ENCODE measurements at places on chromosomes 12 and 14. TPM values are rescaled to one million over a fixed set of nuclear protein-coding genes. Genes with fewer than 3 reads are reported as not detected.
A peak's percentile ranks its signal among the peaks of the same experiment; 100 is the strongest.

SHMT2 gene
- 22.2 TPM for total RNA-seq

- H3K4me1 ChIP-seq = no peaks in the 10 kb centered on the region
- no peak for DNase-seq
- H3K4me3 ChIP-seq = no peak overlapping the region
Observed at GRCh38 chr14:105466531-105467248, 7.9 kb upstream of the CRIP2 start.

RNASE12 gene
- not detected for total RNA-seq

DNA sequence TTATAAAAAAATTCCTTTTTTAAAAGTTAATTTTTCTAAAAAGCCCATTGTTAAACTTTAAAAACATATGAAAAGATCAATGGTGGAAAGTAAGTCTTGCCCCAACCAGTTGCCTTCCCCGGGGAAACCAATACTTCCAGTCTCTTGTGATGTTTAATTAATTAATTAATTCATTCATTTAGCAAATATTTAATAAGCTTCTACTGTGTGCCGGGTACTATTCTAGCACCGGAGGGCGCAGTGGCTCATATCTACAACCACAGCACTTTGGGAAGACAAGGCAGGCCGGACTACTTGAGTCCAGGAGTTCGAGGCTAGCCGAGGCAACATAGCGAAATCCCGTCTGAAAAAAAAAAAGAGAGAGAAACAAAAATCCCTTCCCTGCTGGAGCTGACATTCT, 87.4 kb downstream of the HECTD4 start:
- no peak overlapping the region for H3K4me3 ChIP-seq
- DNase-seq = no peak
- no peak overlapping the region for H3K27ac ChIP-seq
- no peaks in the 10 kb centered on the region for H3K27me3 ChIP-seq
- H3K36me3 ChIP-seq = peaks cover 18% of the 10 kb centered on the region
- no peaks in the 10 kb centered on the region for H3K4me1 ChIP-seq

- H3K4me1 ChIP-seq = no peaks in the 10 kb centered on the region
- H3K36me3 ChIP-seq = no peaks in the 10 kb centered on the region
- DNase-seq = no peak
- no peaks in the 10 kb centered on the region for H3K27me3 ChIP-seq
Observed at GRCh38 chr12:15719230-15719629, 70.0 kb downstream of the EPS8 start.

KCNK10 gene
- not detected for total RNA-seq

DNA sequence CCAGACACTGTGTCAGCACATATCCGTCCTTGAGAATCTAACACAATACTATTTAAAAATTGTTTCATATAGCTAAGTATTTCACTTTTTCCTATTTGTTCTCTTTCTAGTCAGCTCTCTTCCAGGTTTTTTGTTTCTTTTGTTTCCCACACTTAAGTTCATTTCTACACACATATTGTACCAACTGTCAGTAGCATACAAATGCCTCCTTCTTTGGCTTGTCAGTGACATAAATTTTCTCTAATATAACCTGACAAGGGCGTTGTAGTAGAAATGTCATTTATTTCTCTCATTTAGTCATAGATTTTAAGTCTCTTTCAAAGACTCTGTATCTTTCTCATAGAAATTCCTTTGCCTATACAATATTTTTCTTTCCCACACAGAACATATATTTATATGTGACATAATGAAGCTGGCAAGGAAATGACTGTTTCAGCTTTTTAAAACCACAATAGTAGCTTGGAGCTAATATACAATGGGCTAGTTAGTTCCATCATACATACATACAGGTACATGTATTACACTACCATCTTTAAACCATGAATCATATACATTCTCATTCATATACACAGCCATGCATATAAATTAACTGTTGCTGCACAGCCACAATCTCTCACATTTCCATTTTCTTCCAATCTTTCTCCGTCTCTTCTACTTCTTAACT, 42.3 kb upstream of the EPS8 start:
- H3K27me3 ChIP-seq = no peaks in the 10 kb centered on the region
- no peaks in the 10 kb centered on the region for H3K4me1 ChIP-seq
- no peaks in the 10 kb centered on the region for H3K36me3 ChIP-seq
- DNase-seq = no peak
- no peak overlapping the region for H3K4me3 ChIP-seq
- no peak overlapping the region for H3K27ac ChIP-seq

SLC38A1 gene
- 346 TPM for total RNA-seq

TOMM20L gene
- total RNA-seq = not detected

GRCh38 chr14:66288511-66288910, 197.7 kb upstream of the CCDC196 start:
- H3K36me3 ChIP-seq = no peaks in the 10 kb centered on the region
- H3K4me3 ChIP-seq = no peak overlapping the region
- no peak overlapping the region for H3K27ac ChIP-seq
- no peaks in the 10 kb centered on the region for H3K4me1 ChIP-seq
- H3K27me3 ChIP-seq = no peaks in the 10 kb centered on the region
- DNase-seq = no peak

- H3K27ac ChIP-seq = no peak overlapping the region
- H3K27me3 ChIP-seq = no peaks in the 10 kb centered on the region
- no peak for DNase-seq
- H3K4me3 ChIP-seq = no peak overlapping the region
Observed at GRCh38 chr12:20798554-20798953, 12.0 kb upstream of the SLCO1B3 start.

DNA sequence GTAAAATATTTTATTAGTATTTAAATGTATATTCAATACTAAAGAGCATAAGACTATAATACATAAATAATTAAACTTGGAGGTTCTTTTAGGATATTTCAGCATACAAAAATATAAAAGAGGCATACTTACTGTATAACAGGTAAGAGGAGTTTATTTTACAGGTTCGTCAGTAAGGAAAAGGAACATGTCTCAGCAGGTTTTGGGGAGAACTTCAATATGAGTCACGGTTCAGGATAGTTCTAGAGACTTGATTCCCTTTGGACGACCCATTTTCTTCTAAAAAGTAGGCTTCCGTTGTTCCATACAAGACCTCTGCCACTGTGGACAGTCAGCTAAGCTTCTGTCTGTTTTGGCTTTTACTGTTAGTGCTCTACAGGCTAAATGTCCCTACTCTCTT, 181.1 kb downstream of the ALX1 start:
- no peak overlapping the region for H3K27ac ChIP-seq
- no peaks in the 10 kb centered on the region for H3K27me3 ChIP-seq
- no peaks in the 10 kb centered on the region for H3K4me1 ChIP-seq
- DNase-seq = no peak
- no peak overlapping the region for H3K4me3 ChIP-seq

GRCh38 chr12:47080725-47081502, 1.2 kb upstream of the AMIGO2 start:
- H3K4me3 ChIP-seq = peak overlapping the region; percentile 84
- no peaks in the 10 kb centered on the region for H3K27me3 ChIP-seq
- peak overlapping the region; percentile 50 for H3K27ac ChIP-seq
- DNase-seq = peak; percentile 41
- peaks cover 44% of the 10 kb centered on the region for H3K4me1 ChIP-seq
- H3K36me3 ChIP-seq = no peaks in the 10 kb centered on the region

DNA sequence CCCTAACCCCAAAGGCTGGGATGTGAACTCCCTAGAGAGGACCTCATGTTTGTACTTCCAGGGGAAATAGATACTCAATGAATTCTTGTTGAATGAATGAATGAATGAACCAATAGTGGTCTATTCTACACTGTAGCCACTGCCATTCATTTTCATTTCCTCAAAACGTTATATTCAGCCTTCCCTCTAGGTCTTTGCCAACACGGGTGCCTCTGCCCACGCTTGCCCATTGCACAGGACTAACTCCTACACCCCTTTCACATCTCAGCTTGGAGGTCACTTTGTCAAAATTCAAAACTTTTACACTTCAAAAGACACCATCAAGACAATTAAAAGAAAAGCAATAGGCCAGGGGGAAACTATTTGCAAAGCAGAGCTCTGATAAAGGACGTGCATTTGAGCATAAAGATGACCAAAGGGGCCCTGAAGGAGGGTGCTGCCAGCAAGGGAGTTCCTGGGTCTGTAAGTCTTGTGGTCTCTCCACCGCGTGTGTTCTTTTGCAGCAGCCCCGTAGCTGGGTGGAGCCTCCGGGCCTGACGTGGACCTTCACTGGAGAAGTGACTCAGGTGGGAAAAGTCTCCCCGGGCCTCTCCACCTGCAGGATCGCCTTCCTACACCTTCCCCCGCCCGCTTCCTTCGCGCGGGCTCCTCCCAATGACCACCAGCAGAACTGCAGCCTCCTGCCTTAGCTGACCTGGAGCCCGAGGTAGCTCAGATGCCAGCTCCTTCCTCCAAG, 31.5 kb downstream of the TMEM63C start:
- H3K36me3 ChIP-seq = no peaks in the 10 kb centered on the region
- DNase-seq = no peak
- no peaks in the 10 kb centered on the region for H3K27me3 ChIP-seq
- no peak overlapping the region for H3K4me3 ChIP-seq
- no peak overlapping the region for H3K27ac ChIP-seq

- H3K36me3 ChIP-seq = no peaks in the 10 kb centered on the region
- no peak overlapping the region for H3K27ac ChIP-seq
- peaks cover 7% of the 10 kb centered on the region for H3K4me1 ChIP-seq
- no peak overlapping the region for H3K4me3 ChIP-seq
- DNase-seq = peak; percentile 78
Observed at GRCh38 chr14:106605548-106606448, 1079.4 kb downstream of the TMEM121 start.

DNA sequence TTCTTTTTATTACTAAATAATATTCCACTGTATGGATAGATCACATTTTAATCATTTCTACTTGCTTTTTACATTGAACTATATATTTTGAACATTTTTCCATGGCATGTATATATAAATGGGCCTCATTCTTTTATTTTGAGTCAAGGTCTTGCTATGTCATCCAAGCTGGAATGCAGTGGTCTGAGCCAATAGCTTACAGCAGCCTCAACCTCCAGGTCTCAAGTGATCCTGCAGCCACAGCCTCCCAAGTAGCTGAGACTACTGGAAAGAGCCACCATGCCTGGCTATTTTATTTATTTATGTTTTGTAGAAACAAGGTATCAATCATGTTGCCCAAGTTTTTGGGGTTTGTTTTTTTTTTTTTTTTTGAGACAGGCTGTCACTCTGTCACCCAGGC, 7.6 kb downstream of the FCF1 start:
- H3K36me3 ChIP-seq = peaks cover 67% of the 10 kb centered on the region
- no peaks in the 10 kb centered on the region for H3K4me1 ChIP-seq
- no peaks in the 10 kb centered on the region for H3K27me3 ChIP-seq
- H3K4me3 ChIP-seq = no peak overlapping the region
- H3K27ac ChIP-seq = no peak overlapping the region
- no peak for DNase-seq

DNA sequence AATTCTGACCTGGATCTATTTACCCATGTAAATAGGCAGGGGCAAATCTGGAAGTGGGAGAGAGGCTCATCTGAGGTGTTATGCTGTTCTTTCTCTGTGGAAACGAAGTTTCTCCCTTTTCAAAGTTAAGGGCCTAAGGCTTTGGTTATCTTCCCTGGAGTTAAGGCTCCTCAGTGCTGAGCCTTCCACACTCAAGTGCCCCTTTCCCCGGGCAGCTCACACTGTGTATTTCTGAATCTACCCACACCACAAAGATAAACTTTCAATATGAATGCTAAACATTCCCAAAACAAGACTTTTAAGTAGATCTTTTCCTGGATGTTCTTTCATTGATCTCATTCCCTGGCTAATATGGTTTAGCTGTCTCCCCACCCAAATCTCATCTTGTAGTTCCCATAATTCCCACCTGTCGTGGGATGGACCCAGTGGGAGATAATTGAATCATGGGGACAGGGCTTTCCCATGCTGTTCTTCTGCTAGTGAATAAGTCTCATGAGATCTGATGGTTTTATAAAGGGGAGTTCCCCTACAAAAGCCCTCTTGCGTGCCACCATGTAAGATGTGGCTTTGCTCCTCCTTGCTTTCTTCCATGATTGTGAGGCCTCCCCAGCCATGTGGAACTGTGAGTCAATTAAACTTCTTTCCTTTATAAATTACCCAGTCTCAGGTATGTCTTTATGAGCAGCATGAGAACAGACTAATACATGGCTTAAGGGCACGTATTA, 251.1 kb downstream of the NAV3 start:
- DNase-seq = no peak
- no peaks in the 10 kb centered on the region for H3K36me3 ChIP-seq
- no peak overlapping the region for H3K4me3 ChIP-seq
- no peaks in the 10 kb centered on the region for H3K4me1 ChIP-seq
- no peak overlapping the region for H3K27ac ChIP-seq

DNA sequence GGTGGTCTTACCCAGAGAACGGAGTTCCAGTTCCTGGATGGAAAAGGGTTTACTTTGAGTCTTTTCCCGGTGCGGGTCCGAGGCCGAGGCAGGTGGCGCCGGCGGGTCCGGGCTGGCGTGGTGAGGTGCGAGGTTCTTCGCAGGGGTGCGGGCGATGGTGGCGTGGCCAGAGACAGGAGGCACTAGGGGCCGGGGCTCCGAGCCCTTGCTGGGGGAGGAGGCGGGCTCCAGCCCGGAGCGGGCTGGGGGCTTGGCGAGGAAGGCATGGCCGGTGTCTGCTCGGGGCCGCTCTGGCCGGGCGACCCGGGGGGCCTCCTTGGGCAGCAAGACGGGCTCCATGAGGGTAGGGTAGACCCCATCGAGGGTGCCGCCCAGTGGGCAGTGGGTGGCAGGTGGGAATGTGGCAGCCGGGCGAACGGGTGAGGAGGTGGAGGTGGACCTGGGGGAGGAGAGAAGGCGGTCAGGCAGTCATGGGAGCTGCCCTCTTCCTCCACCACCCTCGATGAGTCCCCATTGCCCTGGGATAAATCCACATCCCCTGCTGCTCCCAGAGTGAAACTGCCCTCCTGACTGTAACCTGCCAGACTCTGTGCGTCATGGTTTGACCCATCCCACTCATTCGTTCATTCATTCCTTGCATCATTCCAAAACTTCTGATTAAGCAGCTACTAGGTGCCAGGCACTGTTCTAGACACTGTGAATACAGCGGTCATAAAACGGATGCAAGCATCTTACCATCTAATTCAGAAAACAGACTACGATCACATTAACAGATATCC, 42.0 kb downstream of the RFLNA start:
- no peak overlapping the region for H3K4me3 ChIP-seq
- no peaks in the 10 kb centered on the region for H3K27me3 ChIP-seq
- peaks cover 73% of the 10 kb centered on the region for H3K36me3 ChIP-seq
- DNase-seq = no peak

- H3K27ac ChIP-seq = no peak overlapping the region
- no peaks in the 10 kb centered on the region for H3K36me3 ChIP-seq
- H3K4me3 ChIP-seq = no peak overlapping the region
- H3K4me1 ChIP-seq = no peaks in the 10 kb centered on the region
Observed at GRCh38 chr14:99548871-99549515, 55.0 kb downstream of the CCDC85C start.

GRCh38 chr12:124788936-124789555, 74.6 kb downstream of the SCARB1 start:
- no peak overlapping the region for H3K27ac ChIP-seq
- H3K4me1 ChIP-seq = no peaks in the 10 kb centered on the region
- H3K4me3 ChIP-seq = no peak overlapping the region
- DNase-seq = no peak
- no peaks in the 10 kb centered on the region for H3K36me3 ChIP-seq
- H3K27me3 ChIP-seq = no peaks in the 10 kb centered on the region

DNA sequence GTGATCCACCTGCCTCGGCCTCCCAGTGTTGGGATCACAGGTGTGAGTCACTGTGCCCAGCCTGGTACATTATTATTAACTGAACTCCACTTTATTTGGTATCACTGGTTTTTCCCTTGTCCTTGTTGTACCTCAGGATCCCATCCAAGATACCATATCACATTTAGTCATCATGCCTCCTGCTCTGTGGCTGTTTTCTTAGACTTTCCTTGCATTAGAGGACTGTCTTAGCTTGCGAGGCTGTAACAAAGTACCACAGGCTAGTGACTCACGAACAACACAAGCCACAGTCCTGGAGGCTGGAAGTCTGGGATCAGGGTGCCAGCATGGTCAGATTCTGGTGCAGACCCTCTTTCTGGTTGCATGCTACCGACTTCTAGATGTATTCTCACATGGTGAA, 12.2 kb downstream of the KLC1 start:
- DNase-seq = no peak
- H3K27me3 ChIP-seq = no peaks in the 10 kb centered on the region
- H3K4me1 ChIP-seq = peaks cover 24% of the 10 kb centered on the region
